ENCODE measurements at places on chromosomes 1 and 21.

- DNase-seq = no peak
Observed at GRCh38 chr1:211695135-211695816, 19.9 kb upstream of the NEK2 start.

DNA sequence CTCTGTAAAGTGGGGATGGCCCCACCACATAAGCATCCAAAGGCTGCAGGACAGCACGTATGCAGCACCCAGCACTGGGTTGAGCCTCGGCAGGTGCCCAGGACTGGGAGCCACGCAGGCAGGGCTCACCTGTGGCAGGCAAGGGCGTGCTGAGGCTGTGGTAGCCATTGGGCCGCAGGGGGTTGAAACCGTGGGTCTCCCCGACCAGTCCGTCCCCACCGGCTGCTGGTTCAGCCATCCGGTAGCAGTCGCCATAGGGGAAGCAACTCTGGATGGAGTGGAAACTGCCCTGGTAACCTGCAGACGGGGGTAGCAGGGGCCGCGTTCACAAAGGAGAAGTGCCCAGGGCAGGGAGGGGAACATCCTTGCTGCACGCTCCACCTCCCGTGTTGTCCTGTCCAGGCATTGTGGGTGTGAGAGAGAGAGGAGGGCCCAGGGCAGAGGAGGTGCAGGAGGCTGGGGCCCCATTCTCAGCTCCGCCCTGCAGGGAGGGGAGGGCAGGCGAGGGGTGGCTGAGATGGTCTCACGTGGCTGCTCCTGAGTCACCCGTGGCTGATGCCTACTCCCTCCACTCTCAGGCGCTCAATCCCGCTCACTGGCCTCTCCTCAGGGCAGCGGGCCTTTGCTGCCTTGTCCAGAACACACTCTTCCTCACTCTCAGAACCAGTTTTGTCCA lies 49.9 kb downstream of the DMRTB1 start:
- DNase-seq = no peak

- no peak for DNase-seq
Observed at GRCh38 chr21:38688068-38688467, 117.7 kb upstream of the ETS2 start.

DNA sequence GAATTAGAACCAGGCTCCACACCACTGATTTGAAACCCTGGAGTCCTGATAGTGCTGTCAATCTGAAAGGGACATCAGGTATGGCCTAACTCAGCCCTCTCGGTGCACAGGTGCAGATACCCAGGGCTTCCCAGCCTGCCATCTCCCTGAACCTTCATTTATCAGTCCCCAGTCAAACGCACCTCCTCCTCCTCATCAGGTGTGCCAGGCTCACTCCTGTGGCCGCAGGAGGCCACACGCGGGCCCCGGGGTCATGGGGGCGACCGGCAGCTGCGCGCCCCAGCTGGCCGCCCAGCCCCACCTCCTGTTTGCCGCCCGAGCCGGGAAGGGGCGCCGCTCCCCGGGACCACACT lies 572 bp downstream of the FUCA1 start:
- DNase-seq = peak; percentile 53

- no peak for DNase-seq
Observed at GRCh38 chr1:214316593-214316992, 35.6 kb downstream of the SMYD2 start.

DNA sequence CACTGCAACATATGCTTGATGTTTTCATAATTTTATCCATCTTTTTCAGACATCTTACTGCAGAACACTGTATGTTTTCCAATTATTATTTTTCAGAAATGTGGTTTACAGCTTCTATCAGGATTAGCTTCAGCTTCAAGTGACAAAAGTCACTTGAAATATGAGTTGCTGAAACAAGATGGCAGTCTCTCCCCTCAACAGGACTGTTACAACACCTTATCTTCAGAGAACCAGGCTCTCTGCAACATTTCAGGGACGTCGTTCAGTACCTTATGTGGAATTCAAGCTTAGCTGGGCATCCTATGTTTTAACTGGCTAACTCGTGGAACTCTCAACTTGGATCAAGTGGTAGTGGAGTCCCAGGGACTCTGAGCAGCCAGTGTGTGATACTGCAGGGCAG lies 2.0 kb upstream of the UBE2G2 start:
- no peak for DNase-seq

DNA sequence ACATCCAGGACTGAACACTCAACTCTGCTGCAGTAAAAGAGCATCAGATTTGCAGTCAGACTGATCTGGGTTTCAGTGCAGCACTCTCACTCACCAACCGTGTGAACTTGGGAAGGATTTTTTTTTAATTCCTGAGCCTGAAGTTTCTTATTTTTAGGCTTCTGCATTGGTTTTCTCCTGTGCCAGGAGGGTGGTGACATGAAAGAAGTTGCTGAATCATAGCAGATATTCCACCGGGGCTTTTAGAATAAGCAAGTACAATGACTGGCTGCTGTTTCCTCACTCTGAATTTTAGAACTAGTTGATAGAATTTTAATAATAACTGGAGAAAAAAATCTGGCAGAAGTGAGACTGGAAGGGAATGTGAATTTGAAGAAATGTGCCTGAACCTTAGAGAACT lies 11.6 kb downstream of the ADAM30 start:
- no peak for DNase-seq

GRCh38 chr1:227952374-227953021 lies 4.8 kb upstream of the WNT9A start:
- no peak for DNase-seq

DNA sequence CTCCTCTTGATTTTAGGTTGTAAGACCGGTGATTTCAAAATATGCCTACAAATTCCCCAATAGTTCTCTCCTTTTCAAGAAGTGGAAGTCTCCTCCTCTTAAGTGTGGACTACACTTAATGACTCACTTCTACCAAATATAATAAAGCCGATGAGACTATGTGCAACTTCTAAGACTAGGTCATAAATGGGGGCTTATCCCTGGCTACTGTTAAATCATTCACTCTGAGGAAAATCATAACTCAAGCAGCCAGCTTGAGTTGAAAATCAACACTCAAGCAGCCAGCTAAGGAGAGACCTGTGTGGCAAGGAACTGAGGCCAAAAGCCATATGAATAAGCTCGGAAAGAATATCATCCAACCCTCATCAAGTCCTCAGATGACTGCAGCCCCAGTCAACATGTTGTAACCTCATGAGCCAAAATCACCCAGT lies 49.6 kb upstream of the PSMG1 start:
- DNase-seq = no peak

- DNase-seq = no peak
Observed at GRCh38 chr1:176752505-176752904, 289.5 kb downstream of the PAPPA2 start.

- no peak for DNase-seq
Observed at GRCh38 chr21:45363921-45364467, 41.0 kb upstream of the COL18A1 start.

DNA sequence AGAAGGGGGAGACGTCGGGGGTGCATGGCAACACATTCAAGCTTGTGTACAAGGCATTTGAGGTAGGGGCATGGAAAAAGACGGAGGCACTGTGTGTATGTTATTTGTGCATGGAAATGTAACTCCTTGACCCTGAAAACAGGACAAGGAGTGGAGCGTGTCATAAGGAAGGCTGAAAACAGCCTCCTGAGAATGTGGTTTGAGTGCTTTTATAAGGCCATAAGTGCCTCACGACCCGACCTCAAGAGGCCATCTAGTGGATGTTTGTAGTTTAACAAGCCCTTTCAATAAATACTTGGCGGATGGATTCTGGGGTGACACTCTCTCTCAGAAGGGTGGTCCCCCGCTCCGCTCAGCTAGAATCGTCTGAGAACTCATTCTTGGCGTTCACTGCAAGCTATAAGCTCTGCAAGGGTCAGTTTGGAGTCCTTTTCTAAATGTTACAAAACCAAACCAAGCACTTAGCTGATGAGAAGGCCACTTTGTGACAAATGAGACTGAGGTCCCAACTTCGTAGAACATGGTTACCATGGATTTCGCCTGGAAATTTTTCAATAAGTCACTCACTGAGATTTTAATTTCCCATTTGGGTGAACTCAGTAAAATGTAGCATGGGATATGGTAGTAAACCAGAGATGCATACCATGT lies 38.8 kb upstream of the CLCA4 start:
- DNase-seq = peak; percentile 21

GRCh38 chr1:95021805-95022643 lies 50.7 kb downstream of the ALG14 start:
- no peak for DNase-seq

DNA sequence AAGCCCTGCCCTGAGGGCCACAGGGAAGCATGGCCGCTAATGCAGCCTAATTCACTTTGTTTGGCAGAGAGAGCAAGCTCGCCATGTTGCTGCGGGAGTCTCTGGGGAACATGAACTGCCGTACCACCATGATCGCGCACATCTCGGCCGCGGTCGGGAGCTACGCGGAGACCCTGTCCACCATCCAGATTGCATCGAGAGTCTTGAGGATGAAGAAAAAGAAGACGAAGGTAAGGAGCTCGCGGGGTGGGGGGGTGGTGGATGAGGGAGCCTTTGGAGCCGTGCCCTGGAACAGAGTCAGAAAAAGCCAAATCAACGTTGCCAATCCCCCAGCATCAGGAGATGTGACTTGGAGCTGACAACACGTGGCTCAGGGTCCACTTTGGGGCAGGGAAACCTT lies 529.4 kb downstream of the KIF26B start:
- DNase-seq = no peak

DNA sequence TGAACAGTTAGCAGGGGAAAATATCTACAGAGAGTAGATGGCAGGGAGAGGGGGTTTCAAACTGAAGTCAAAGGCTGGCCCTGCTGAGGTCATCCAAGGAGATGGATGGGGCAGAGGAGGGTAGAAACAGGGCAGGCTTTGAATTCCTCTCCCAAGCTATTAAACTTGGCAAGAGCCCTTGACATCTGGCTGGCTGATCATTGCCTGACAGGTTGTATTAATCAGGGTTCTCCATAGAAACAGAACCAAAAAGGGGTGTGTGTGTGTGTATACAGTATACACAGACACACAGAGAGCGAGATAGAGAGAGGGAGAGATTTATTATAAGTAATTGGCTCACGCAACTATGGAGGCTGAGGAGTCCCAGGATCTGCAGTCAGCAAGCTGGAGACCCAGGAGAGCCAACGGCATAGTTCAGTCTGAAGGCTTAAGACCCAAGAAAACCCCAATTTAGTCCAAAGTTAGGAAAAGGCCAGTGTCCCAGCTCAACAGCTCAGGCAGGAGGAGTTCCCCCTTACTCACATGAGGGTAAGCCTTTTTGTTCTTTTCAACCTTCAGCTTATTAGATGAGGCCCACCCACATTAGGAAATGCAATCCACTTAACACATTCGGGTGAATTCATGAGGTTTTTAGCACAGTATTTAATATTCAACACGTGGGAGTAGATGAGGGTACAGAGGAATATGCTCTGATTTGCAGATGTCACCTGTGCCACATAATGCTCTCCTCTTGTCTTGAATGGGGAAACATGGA lies 46.7 kb upstream of the HAO2 start:
- DNase-seq = no peak

GRCh38 chr1:115643666-115644065 lies 1.9 kb downstream of the VANGL1 start:
- DNase-seq = no peak
